ENCODE measurements at places on chromosomes 5 and 9.

GRCh38 chr9:37905776-37906175, 1.8 kb upstream of the SLC25A51 start:
- no peak for DNase-seq

DNA sequence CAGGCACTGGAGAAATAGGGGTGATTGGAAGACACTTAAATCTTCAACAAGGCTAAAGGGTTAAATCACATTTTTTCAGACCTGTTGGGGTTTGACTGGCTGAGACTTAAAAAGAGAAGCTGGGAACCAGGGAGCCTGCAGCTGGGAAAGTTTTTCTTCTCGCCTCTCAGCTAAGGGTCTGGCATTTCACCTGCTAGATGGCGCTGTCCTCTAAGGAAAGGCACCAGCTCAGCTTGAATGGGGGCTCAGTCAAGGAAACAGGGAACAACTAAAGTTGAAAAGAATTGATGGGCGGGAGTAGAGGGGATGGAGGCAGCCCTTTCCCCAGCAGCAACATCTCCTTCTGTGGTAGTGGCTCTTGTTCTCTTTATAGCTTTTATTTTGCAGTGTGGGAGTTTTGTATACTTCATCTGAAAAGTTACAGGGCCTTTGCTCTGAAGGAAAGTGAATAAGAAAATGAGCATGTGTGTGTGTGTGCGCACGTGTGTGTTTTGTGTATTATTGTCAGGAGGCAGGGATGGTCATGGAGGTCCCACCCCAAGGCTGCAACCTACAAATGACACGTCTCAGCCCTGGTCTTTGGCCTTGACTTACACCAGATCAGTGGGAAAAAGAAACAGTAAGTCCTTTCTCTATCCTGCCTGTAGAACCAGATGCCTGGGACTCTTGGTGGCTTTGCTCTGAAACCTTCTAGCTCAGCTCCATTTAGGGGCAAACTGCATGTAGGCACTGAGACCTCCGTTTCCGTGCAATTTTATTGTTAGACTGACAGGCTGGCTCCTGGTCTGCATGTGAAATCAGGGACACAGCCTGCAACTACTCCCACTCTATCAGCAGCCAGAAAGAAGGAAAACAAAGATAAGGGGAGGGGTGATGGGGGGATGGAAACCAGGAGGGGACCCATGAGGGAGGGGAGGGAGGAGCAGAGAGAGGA, 316.2 kb upstream of the CLINT1 start:
- DNase-seq, result peak; percentile 69

DNA sequence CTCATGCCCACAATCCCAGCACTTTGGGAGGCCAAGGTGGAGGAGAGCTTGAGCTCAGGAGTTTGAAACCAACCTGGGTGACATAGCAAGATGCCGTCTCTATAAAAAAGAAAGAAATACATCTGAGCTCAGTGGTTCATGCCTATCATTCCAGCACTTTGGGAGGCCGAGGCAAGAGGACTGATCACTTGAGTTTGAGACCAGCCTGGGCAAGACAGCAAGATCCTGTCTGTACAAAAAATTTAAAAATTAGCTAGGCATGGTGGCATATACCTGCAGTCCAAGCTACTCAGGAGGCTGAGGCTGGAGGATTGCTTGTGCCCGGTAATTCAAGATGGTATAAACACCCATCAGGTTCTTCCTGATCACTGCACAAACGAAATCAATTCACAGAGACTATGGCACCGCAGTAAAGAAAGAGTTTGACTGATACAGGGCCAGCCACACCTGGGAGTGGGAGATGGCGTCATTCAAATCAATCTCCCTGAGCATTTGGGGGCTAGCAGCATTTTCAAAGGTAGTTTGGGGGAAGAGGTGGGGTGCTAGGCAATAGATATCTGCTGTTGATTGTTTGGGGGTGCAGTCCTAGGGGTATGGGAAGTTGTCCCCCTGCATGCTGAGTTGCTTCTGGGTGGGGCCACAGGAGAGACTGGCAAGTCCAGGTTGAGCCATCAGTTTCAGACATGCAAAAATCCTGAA, 169.2 kb downstream of the TTC39B start:
- no peak for DNase-seq

GRCh38 chr9:100111235-100111634, 12.2 kb downstream of the INVS start:
- no peak for DNase-seq

DNA sequence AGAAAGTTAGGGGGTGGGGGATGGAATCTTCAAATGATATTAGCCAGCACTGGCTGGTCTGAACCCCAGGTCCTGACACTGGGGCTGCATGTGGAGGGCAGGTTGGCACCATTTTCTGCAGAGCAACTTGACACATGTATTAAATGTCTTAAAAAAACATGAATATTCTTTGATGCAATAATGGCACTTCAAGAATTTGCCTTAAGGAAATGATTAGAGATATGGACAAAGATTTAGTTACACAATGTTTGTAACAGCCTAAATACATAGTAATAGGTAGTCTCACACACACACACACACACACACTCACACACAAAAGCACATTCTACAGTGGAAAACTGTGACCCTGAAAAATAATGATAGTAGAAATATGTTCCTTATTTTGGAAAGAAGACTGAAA, 3.6 kb downstream of the SVEP1 start:
- DNase-seq, result no peak

- DNase-seq, result no peak
Measured at GRCh38 chr9:90843525-90843924, 41.9 kb downstream of the SYK start.

DNA sequence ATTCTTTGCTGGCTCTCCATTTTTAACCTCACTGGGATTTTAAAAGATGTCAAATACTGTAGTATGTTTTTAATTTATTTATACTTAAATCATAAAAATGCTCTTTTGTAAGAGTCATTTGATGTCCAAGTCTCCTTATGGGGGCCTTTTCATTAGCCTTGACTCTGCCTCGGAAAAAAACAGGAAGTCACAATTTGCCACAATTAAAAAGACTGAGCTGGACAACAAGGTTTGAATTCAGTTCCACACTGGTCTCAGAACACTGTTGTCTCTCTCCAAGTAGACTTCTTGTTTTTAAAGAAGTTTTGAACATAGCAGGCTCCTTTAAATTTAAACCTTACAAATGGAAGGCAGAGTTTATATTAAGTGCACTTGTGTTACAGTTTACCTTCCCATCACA, 444.2 kb downstream of the ACTL7B start:
- no peak for DNase-seq

DNA sequence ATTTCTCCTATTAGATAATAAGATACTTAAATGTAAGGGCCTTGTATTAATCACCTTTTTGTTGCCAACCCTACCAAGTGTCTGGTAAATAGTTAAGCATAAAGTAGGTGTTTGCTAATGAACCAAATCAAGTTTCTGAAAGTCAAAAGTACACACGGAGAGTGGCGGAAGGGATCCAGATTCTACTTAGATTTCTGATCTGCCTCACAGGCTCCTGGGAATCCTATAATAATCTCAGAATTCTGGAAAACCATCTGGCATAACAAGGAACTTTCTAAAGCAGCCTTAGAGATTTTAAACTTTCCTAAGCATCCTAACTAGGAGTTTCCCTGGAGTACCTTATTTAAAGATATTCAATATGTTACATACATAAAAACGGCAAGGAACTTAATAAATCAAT, 363.2 kb upstream of the SMC2 start:
- no peak for DNase-seq

- DNase-seq, result peak; percentile 9
Measured at GRCh38 chr5:75331095-75332090, 5.6 kb upstream of the HMGCR start.

- DNase-seq, result no peak
Measured at GRCh38 chr9:91948597-91949391, 1.2 kb downstream of the ROR2 start.

DNA sequence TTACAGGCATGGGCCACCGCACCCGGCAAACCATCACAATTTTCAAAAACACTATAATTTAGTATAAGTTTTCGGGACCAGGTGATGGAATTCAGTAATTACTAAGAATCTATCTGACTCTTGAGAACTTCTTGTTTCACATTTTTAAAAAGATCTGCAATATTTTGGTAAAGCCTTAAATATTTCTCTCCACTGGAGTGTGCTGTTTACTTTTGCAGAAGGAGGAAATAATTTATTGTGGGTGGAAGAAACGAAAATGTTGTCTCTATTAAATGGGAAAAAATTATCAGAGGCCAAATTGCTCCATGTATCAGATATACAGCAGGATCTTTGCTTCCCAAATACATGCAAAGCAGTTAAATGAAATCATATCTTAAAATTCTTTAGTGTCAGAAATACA, 566.8 kb upstream of the CYLC2 start:
- DNase-seq, result no peak
